ENCODE measurements at places on chromosomes 11 and 22. TPM values are rescaled to one million over a fixed set of nuclear protein-coding genes. Genes with fewer than 3 reads are reported as not detected.

The RPUSD4 gene
- 41.5 TPM for total RNA-seq

The ADAMTS15 gene
- 15.7 TPM for total RNA-seq

The CNIH2 gene
- total RNA-seq: not detected

The MMP7 gene
- 0.43 TPM for total RNA-seq

The PLEKHB1 gene
- total RNA-seq: 0.22 TPM

The C11orf91 gene
- total RNA-seq: 0.11 TPM

Data from dermis lymphatic vessel endothelial cell (primary cell).